ENCODE measurements at places on chromosomes 12 and 14. TPM values are rescaled to one million over a fixed set of nuclear protein-coding genes. Genes with fewer than 3 reads are reported as not detected.
A peak's percentile ranks its signal among the peaks of the same experiment; 100 is the strongest.

GRCh38 chr14:66477567-66477966, 8.6 kb upstream of the CCDC196 start:
- DNase-seq, result no peak

GRCh38 chr14:58587271-58587670, 50.5 kb upstream of the DACT1 start:
- no peak for DNase-seq

The ORMDL2 gene
- total RNA-seq, result 13.1 TPM

DNA sequence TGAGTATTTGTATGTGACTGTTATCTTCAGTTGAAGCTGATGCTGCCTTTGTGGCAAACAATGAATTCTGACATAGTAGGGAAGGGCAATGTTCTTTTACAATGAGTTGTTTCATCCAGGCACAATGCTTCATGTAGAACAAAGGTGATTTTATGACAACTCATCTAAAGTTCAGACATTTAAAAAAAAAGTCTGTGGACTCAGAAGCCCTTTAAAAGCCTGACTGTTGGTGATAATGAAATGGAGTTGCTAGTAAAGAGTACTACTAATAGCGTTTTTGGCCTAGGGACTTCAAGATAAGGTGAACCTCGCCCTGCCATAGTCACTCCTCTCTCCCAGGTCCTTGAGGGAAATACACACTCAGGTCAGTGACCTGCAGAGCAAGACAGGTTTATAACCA, 105.1 kb downstream of the AKAP6 start:
- no peak for DNase-seq

- no peak for DNase-seq
Measured at GRCh38 chr14:104704252-104704651, 14.8 kb downstream of the INF2 start.

DNA sequence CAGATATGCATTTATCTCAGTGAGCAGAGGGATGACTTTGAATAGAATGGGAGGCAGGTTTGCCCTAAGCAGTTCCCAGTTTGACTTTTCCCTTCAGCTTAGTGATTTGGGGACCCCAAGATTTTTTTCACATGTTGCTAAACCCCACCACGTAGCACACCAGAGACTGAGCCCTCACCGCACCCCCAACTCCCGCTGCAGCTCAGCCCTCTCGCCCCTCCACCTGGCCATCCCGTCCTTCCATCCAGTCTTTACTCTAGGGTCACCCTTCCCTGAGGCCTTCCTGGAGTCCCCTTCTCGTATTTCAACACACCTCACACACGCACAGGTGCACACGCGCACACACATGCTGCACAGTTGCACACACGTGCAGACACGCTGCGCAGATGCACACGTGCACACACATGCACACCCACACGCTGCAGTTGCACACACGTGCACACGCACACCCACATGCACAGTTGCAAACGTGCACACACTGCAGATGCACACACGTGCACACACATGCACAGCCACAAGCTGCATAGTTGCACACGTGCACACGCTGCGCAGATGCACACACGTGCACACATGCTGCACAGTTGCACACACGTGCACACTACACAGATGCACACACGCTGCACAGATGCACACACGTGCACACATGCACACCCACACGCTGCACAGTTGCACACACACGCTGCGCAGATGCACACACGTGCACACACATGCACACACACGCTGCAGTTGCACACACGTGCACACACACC, 30.0 kb downstream of the HSP90AA1 start:
- no peak for DNase-seq

DNA sequence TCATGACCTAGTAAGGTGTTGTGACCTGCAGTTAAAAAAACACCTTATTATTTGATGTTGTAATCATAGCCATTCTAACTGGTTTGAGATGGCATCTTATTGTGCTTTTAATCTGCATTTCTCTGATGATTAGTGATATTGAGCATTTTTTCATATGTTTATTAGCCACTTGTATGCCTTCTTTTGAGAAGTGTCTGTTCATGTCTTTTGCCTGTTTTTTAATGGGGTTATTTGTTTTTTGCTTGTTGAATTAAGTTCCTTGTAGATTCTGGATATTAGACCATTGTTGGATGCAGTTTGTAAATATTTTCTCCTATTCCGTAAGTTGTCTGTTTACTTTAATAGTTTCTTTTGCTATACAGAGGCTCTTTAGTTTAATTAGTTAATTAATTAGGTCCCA, 41.0 kb downstream of the PRORP start:
- DNase-seq, result no peak

- peak; percentile 62 for DNase-seq
Measured at GRCh38 chr14:68598621-68599447, 194.0 kb downstream of the ZFP36L1 start.

- no peak for DNase-seq
Measured at GRCh38 chr14:49189375-49189774, 396.8 kb downstream of the RPS29 start.

The TSPAN9 gene
- total RNA-seq, result 36.9 TPM

The ACADS gene
- 54.3 TPM for total RNA-seq

The TRPV4 gene
- 0.64 TPM for total RNA-seq

GRCh38 chr12:118346895-118347294, 25.8 kb downstream of the TAOK3 start:
- no peak for DNase-seq

The ASPG gene
- 0.15 TPM for total RNA-seq

The KLRD1 gene
- 0.96 TPM for total RNA-seq

GRCh38 chr12:75623631-75624154, 112.3 kb upstream of the KRR1 start:
- no peak for DNase-seq

The CLEC12A gene
- total RNA-seq, result not detected

GRCh38 chr14:92348154-92348553, 25.2 kb downstream of the SLC24A4 start:
- peak; percentile 27 for DNase-seq

The CCDC196 gene
- not detected for total RNA-seq

DNA sequence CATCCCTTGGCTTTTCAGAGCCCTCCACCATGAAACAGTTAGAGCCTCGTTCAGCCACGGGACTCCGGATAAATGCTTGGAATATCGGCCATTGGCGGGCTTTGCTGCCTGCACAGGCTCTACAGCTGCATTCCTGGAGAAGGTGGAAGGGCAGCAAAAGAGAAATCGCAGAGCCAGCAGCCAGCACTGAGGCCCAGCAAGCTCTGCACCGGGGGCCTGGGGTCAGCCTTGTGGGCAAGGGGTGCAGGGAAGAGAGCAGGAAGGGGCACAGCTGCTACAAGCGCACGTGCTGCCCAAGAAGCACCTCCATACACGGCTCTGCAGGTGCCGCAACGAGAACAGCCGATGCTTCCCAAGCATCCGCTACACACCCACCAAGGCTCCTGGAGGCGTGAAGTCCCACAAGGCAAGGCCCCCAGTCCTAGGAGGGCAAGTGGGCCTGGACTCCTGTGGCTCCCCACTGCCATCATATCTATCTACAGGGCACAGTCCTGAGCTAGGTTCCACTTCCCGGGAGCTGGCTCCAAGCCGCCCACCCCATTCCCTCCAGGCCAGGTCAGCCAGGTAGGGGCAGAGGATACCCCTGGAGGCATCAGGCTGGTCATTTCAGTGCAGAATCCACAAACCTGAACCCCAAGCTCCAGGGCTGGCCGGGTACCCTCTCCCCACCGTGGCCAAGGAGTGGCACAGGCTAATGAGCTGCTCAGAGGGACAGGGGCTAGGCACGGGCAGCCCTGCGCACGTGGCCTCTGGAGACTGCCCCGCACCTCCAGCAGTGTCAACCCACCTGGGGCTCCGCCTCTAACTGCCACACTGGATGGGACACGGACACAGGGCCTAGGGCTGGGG, 40.2 kb downstream of the CCNK start:
- no peak for DNase-seq

DNA sequence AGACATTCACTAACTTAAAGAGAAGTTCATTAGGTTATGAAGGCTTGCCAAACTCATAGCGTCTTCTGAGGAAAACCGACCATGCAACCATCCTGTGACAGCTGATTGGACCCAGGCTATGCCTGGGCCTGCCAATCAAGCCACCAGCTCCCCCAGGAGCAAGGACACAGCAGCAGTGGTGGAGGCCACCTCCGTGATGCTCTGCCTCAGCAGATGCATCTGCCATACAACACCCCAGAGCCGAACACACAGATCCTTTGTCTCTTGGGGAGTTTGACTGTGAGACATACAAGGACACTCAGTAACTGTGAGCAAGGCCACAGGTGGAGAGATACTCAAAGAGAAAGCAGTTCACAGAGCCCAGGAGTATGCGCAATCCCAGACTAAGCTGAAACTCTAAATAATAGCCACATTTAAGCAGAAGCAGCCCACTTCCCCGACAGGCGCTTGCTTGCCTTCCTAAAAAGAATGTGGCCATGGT, 10.0 kb upstream of the CNIH1 start:
- DNase-seq, result no peak

DNA sequence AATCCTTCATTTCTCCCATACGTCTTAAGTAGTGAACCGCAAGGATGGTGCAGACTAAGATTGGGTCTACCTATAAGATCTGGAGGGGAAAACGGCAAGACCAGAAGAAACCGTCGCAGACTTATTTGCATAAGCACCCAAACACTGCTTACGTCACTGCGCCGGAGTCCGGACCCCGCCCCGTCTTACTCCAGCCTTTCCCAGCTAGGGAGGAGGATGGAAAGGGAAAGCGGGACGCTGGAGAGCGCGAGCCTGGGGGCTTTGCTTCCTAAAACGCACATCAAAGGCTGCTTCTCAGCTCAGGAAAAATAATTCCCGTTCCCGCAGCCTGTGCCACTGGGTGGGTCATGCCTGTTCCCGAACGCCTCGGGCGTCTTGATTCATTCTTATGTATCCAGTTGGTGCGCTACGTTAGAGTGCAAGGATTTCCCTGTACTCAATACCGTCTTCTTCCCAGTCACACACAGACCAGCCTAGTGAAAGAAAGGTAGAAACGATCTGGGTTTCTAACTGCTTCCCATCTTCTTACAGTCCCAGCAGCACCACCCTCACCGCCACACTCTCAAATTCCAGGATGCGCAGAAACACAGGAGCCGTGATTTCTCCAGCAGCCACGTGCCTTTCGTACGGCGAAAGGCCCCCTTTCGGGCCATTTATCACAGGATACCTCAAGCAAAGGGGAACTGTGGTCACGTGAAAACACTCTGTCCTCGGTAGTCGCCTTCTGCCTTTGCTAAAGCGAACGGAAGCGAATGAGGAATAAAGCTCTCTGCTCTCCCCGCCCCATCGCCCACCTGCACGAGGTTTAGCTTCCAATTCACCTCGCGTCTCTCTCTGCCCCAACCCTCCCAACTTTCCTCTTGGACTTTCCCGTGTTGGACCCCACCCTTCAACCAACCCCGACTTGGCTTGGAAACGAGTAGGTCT, 1.1 kb downstream of the SLC6A15 start:
- no peak for DNase-seq

The FBLN5 gene
- total RNA-seq, result 171 TPM

The HIP1R gene
- 83.3 TPM for total RNA-seq

The PDZRN4 gene
- 0.98 TPM for total RNA-seq

DNA sequence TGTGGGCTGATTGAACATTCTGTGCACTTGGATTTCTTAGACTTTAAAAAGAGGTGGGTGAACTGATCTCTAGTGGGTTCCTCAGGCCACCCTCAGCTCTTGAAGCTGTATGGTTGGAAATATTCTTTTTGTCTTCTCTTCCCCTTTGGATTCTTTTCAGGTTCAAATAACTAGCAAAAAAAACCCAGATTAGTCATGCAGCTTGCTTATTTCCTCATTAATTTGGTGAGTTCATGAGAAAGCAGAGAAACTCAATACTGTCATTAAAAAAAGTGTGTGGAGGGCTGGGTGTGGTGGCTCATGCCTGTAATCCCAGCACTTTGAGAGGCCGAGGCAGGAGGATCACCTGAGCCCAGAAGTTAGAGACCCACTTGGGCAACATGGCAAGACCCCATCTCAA, 183.4 kb downstream of the ESR2 start:
- DNase-seq, result no peak

DNA sequence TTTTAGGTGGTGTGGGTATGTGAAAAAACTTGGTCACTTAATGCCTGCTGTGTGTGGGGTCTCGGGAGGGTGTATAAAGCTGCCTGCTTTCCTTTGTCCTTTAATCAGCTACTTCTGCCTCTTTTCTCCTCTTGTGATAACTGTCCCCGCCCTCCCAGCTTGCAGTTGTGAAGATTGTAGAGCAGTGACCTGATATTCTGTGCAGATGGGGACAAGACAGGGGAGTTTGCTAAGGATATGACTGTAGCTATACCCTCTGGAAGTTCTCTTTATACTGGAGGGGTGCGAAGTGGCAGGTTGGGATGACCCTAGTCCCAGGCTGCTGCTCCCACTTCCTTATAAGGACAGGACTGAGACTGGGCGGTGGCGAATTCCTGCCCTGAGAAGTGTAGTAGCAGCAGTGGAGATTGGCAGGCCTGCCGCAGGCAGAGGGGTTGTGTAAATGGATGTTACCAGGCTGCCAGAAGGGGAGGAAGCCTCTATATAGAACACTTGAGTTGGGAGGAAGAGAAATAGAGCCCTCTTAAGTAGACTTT, 835 bp downstream of the MYL6 start:
- DNase-seq, result peak; percentile 95

The NYNRIN gene
- 8.2 TPM for total RNA-seq

The EML5 gene
- 0.96 TPM for total RNA-seq

DNA sequence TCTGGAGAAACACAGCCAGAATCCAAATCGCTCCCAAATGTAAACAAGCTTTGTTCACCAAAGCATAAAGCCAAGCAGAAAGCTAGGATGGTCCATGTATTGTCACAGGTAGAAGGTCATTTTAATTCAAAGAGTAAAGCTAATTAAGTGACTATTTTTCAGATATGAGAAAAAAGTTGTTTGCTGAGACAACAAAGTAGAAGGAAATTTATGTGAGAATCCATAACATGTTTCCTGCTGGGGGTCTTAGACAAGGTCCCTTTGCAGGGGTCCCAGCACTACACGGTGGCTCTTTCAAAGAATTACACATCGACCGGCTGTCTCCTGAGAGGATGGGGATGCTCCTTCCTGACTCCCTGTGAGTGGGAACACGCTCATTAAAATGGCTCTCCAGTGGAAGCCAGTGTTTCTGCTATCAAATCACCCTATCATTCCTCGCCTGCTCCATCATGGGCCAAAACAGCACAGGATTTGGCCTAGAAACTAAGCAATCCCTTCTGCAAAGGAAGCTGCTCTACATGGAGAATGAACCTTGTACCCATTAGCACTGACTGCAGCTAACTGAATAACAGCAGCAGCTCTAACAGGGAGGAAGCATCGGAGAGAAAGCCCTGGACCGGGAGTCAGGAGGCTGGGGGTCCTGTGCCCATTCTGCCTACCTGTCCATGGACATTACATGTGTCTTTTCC, 175.3 kb downstream of the STXBP6 start:
- DNase-seq, result no peak

The C3AR1 gene
- 46.2 TPM for total RNA-seq

DNA sequence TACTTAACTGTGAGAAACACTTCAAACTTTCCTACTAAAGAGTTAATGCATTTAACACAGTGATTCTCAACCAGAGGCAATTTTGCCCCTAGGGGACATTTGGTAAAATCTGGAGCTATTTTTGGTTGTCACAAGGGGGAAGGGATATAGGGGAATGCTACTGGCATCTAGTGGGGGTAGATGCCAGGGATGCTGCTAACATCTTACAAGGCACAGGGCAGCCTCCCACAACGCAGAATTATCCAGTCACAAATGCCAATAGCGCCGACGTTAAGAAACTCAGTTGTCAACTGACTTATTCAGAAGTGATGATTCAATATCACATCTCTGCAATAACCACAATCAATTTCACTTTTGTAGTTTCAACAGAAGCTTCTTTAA, 2.0 kb downstream of the EEA1 start:
- no peak for DNase-seq
